ENCODE measurements at places on chromosomes 2 and 18.

- DNase-seq: no peak
Measured at GRCh38 chr18:77084688-77085035, 47.9 kb downstream of the MBP start.

DNA sequence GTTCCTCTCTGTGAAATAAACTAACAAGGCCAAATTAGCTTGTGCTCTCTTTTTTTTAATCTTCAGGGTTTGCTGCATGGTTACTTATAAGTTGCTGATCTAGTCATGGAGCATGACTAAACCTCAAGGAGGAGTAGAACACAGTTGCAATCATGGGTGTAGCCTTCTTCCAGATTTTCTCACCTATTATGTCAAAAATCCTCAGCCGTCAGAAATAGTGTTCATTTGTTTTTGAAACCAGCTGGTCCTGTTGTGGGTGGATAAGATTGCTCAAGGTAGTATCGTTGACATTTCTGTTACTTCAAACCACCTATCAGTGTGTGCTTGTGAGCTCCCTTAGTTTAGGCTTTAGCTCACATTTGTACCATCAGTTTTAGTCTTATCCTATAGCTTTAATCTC, 11.2 kb downstream of the RELCH start:
- no peak for DNase-seq

GRCh38 chr2:28842042-28842441, 28.1 kb downstream of the TRMT61B start:
- no peak for DNase-seq

GRCh38 chr2:227849906-227850305, 21.5 kb upstream of the DAW1 start:
- no peak for DNase-seq

DNA sequence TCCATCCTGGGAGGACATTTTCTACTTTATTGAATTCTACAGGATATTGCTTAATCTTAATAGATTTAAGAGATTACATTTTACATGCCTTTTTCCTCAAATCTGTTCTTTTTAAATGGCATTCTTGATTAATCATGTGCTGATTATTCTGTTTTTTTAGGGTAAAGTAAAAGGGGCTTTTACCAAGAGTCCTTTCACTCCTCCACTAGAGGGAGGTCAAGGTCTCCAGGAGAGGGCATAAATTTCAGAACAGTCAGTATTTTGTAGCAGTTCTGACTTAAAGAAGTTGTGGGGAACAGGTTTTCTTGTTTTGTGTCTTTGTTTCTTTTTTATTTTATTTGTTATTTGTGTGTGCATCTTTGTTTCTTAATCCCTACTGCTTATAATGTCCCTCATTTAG, 25.4 kb downstream of the WDR75 start:
- no peak for DNase-seq

DNA sequence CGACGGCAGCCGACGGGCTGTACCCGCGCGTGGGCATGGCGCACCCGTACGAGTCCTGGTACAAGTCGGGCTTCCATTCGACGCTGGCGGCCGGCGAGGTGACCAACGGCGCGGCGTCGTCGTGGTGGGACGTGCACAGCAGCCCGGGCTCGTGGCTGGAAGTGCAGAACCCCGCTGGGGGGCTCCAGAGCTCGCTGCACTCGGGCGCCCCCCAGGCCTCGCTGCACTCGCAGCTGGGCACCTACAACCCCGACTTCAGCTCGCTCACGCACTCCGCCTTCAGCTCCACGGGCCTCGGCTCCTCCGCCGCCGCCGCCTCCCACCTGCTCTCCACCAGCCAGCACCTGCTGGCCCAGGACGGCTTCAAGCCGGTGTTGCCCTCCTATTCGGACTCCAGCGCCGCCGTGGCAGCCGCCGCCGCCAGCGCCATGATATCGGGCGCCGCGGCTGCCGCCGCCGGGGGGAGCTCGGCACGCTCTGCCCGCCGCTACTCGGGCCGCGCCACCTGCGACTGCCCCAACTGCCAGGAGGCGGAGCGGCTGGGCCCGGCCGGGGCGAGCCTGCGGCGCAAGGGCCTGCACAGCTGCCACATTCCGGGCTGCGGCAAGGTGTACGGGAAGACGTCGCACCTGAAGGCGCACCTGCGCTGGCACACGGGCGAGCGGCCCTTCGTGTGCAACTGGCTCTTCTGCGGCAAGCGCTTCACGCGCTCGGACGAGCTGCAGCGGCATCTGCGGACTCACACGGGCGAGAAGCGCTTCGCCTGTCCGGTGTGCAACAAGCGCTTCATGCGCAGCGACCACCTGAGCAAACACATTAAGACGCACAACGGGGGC, 2.0 kb downstream of the SP9 start:
- DNase-seq: no peak

DNA sequence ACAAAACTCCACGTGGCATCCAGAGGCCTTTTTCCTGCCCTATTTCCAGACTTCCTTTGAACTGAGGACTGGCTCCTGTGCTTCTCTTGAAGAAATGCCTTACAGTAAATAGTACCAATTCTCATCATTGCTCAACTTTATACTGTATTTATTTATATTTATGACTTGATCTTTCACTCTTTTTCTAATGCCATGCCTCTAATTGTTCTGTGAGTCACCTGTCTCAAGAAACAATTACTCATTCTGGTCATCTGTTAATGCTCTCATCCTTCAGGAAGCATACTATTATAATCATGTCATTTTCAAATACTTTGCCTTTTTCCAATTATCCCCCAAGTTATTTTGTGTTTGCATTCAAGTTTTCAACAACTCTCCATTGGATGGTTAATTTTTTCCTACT, 85.9 kb downstream of the DCDC2C start:
- no peak for DNase-seq
